ENCODE measurements at places on chromosomes 3 and 15.

- peak; percentile 54 for DNase-seq
Observed at GRCh38 chr3:181279239-181279565, 289.7 kb upstream of the DNAJC19 start.

- DNase-seq: no peak
Observed at GRCh38 chr15:89450076-89451006, 46.0 kb downstream of the RHCG start.

GRCh38 chr3:169744366-169745054 is 20.4 kb downstream of the TERC start:
- DNase-seq: no peak

DNA sequence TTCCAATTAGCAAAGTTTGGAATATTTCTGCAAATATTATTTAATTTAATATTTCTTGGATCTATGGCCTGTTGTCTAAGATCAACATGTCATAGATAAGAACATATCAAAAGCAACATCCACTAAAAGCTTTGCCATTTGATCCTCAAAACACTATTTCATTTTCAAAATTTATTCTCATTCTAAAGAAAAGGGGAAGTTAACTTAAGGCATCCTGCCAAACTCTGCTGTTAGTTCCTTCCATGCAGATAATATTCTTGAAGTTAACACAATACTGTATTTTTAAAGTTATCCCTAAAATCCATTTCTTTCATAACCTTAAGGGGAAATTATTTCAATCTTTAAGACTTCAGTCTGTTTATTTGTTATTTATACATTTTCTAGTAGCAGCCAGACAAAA is 28.2 kb upstream of the GBE1 start:
- DNase-seq: no peak

GRCh38 chr15:98802187-98802586 is 153.8 kb downstream of the IGF1R start:
- DNase-seq: no peak

GRCh38 chr3:27632431-27633223 is 89.5 kb downstream of the EOMES start:
- no peak for DNase-seq

- DNase-seq: no peak
Observed at GRCh38 chr3:99134986-99135385, 233.5 kb upstream of the DCBLD2 start.

- DNase-seq: no peak
Observed at GRCh38 chr3:139317660-139318430, 26.0 kb upstream of the MRPS22 start.

- DNase-seq: no peak
Observed at GRCh38 chr15:59237924-59238331, 31.3 kb downstream of the LDHAL6B start.

DNA sequence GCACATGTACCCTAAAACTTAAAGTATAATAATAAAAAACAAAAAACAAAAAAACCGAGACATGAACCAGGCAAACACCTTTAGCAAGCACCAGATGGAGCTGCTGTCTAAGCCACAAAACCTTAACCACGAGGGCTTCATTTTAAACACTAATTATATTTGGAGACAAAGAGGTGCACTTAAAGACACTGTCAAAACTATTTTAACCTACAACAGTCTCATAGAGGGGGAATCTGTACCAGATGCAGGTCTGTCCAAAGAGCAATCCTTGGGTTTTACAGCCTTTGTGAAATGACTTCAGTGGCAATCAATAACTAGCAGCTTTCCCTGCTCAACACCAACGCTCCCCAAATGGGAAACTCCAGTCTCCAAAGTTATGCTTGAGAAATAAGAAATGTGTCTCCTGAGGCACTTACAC is 115.7 kb upstream of the TSPAN3 start:
- no peak for DNase-seq

DNA sequence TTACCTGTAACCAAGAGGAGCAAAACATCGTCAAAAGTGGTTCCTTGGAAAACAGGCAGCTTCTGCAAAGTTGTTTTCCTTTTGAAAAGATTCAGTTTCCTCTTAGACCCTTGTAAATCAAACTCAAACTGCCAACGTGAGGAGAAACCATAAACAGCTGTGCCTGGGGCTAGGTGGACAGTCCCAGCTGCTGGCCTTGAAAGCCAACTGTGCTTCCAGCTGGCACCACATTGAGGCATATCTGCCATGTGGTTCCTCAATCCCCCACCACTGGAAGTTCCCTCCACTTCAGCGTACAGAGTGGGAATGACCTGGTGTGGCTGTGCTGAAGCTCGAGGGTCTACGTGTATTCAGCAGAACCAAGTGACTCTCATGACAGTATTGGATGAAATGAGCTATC is 40.9 kb downstream of the HRH1 start:
- DNase-seq: no peak
